Stimulated activated CD8-positive, alpha-beta memory T cell treated with anti-CD3 and anti-CD28 coated beads, Interleukin-4, amount 100 ng/mL, for 4 hours (primary cell): ENCODE measurements at places on chromosomes 16 and 17.

GRCh38 chr17:6555331-6556120, 829 bp downstream of the PITPNM3 start:
- DNase-seq, result no peak

DNA sequence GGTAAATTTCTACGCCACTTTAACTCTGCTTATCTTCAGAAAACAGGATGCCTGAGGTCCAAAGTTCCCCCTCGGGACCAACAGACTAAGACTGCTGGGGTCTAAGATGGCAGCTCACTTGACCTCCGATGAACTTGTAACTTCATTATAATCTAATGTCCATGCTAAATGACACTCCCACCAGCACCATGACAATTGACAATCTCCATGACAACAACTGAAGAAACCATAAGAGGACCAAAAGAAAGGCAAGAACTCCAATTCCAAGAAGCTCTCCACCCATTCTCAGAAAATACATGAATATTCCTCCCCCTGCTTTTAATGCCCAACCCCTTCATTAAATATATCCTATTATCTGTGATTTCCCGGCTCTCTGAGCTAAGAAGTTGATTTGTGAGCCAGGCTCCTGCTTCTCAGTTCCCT, 7.5 kb downstream of the CCL4 start:
- no peak for DNase-seq

- no peak for DNase-seq
Measured at GRCh38 chr17:48023400-48024148, 14.0 kb downstream of the COPZ2 start.

- no peak for DNase-seq
Measured at GRCh38 chr16:75111514-75111940, 5.1 kb downstream of the LDHD start.

DNA sequence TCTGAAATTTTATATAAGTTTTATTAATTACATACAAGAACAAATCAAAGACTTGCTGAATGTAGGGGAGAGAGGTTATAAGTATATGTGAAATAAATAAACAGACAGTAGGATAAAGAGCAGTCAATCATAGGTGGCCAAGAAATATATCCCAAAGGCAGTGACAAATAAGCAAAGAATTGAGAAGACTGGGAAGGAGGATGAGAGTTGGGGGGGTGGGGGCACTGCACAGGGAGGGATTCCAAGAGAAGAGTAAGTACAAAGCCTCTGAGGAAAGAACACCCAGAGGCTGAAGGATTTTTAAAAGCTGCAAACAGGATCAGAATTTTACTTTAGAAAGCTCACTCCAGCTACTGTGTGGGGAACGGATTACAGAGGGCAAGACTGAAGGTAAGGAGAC, 2.8 kb downstream of the PELP1 start:
- DNase-seq, result no peak

- DNase-seq, result no peak
Measured at GRCh38 chr17:76452127-76452659, 759 bp downstream of the UBE2O start.

DNA sequence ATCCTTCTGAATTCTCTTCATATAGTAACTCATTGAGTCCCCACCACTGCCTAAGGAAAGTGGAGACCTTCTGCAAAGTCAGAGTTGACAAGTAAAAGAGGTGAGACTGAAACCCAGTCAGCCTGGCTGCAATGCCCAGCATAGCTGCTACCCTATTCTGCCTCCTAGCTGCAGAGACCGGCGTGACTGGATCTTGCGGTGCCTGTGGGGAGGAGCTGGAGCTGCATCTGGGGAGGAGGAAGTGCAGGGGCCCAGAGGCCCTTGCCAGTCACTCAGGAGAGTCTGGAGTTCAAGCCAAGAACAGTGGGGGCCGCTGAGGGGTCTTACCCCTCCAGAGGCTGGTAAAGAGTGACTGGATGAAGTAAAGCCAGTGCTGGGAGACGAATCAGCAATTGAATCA, 35.0 kb upstream of the ZNF423 start:
- DNase-seq, result no peak

GRCh38 chr16:5028950-5029475, 4.7 kb downstream of the NAGPA start:
- no peak for DNase-seq

DNA sequence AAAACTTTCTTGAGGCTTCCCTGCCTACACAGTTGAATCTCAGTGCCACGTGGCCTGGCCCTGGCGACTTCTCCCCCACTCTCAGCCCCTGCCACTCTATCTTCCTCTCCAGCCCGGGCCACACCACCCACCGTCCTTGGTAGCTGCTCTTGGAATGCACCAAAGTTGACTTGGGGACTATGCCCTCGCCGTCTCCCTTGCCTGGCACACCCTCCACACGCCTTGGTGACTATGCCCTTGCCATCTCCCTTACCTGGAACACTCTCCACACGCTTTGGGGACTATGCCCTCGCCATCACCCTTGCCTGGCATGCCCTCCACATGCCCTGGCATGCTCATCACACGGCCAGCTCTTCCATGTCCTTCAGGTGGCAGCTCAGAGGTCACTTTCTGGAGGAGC, 15.5 kb upstream of the TVP23A start:
- no peak for DNase-seq

DNA sequence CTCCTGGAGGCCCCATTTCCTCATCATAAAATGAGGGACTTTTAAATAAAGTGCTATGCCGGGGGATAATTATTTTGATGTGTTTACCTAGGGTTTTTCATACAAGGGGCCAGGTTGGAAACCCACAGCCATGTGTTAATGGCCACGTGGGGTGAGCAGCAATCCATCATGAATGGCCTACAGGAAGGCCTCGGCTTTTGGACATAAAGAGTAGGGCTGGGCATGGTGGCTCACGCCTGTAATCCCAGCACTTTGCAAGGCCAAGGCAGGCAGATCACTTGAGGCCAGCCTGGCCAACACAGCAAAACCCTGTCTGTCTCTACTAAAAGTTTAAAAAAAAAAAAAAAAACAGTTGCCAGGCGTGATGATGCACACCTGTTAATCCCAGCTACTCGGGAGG, 40.3 kb downstream of the MEAK7 start:
- DNase-seq, result no peak

GRCh38 chr16:4709481-4709880, 16.1 kb downstream of the NUDT16L1 start:
- no peak for DNase-seq

GRCh38 chr16:3171855-3172593, 16.0 kb upstream of the OR1F1 start:
- no peak for DNase-seq

DNA sequence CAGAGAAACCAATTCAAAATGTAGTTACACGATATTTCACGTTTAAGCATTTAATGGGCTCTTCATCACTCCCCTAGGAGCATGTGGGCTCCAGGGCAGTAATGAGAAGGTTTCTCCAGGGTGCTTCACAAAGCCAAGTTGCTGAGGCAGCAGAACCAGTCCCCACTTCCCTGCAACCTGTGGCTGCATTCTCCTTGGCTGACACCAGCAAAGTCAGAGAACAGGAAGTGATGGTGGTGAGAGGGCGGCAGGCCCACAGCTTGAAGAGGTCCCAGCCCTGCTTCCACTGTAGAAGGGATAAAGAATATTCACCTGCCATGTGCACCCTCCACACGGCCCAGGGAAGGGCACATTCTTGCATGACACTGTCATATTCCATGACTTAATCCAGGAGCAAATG, 133.2 kb downstream of the CBLN1 start:
- DNase-seq, result no peak

- DNase-seq, result no peak
Measured at GRCh38 chr16:53631236-53632025, 72.2 kb downstream of the RPGRIP1L start.

- peak; percentile 64 for DNase-seq
Measured at GRCh38 chr16:66872943-66873684, 7.2 kb upstream of the PDP2 start.

DNA sequence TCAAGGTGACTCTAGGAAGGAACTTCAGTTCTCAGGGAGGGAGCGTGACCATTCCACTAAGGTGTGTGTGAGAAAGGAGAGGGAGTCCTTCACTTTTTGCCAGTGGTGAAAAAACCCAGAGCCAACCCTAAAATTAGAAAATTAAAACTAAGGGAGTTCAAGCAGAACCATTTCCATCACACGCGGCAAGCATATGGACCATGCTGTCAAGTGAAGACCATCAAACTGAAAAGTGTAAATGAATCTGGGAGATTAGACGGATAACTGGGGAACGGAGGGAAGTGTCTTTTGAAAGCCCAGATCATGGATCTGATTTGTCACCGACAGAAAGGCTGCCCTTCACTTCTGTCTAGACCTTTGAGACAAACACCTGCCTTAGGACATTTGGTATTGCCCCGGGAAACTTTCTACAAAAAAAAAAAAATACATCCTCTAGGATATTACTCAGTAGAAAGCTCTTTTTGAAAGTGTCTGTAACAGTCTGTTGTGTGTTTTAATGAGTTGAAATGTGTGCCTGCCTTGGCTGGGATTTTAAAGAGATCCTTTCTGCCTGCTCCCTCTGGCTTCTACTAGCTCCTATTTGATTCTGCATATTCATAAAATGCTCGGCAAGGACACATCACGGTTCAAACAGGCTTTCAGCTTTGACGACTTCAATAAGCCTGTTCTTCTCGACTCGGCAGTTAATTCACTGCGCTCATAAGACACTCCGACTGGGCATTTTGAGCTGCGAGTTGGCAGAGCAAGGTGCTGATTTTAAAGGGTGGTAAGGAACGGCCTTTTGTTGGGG, 81.4 kb upstream of the ERCC4 start:
- DNase-seq, result no peak

DNA sequence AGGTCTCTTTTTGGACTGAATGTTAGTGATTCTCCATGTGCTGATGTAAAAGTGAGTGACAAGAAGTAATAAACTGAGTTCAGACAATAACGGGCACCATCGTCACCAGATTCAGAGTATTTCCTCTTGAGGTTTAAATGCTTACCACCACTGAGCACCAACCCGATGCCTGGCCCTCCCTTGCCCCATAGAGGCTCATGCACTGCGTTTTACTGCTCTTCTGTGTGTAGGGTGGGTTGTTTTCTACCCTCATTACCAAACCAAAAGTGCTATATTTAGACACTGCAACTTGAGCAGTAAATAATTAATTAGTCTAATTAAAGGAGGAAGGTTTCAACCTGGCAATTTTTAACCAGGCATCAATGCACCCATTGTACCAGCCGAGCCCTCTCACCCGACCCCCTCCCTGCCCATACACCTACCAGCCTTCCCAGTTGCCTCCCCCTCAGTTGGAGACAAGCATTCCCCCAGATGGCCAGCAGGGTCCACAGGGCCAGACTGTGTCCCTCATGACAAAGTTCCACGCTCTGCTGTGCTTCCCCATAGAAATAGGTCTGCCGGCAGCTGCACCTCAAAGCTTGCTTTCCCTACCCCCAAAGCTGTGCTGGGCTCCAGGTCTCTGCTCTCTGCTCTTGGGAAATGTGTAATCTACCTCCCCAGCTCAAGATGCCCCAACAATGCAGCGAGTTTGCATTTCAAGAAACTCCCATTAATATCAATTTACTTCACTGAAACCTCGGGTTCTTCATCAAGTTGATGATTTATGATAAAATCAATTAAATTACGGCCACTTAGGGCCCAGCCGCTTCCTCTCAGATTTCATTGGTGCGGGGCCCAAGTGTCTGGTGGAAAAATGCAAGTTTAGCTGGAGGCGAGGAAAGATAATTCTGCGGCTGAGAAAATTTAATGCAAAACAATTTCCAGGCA, 16.0 kb downstream of the HOXB4 start:
- no peak for DNase-seq

GRCh38 chr17:75181608-75182318, 996 bp downstream of the SUMO2 start:
- no peak for DNase-seq

DNA sequence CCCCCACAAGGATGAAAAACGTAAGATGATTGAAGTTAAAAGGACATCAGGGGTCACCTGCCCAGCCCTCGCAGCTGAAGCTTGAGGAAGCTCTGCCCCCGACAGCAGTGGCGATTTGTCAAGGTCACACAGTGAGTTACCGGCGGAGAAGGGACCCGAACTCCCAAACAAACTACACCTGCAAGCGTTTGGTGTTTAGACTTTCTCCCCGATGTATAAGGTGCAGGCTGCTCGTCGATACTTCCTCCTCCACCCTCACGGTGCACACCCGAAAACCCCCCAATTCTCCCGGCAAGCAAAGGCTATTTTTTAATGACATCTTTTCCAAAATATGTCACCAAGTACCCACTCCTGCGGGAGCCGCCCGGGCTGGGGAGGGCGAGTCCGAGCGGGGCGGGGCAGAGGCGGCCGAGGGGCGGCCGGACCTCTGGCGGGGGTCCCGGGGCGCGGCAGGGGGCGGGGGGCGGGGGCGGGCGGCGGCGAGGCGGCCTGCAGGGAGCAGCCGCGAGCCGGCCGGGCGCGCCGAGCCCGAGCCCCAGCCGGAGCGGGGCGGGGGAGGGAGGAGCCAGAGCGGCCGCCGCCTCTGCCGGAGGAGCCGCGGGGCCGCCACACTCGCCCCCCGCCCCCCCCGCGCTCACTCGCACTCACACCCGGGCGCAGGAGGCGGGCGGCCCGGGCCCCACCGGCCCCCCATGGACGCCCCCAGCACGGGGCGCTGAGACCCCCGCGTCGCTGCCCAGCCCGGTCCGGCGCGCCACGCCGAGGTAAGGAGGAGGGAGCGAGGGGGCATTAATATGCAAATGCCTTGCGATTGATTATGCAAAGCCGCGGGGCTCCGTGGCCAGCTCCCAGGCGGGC, at the start of gene THRA:
Gene THRA (plus strand): TSS at position 637 of the 858 bp plus-strand sequence. CDS start 11,524 bp downstream, outside the sequence.
- no peak for DNase-seq

DNA sequence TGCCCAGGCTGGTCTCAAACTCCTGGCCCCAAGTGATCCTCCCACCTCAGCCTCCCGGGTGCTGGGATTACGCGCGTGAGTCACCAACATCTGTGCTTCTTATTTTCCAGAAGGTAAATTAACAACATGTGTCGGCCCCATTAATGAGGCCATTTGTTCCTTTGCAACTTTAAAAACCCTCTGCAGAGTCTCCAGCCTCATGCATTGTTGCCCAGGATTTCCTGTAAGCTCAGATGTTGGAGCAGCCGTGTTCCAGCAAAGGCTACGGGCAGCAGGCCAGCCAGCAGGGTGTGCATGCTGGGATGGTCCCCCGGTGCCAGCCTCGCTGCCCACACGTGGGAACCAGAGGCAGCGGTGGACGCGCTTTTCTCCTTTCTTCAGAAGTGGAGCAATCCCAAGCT, 19.1 kb upstream of the HEXD start:
- DNase-seq, result no peak

- DNase-seq, result no peak
Measured at GRCh38 chr17:38442548-38442947, 14.3 kb downstream of the ARHGAP23 start.
